Inflammatory macrophage treated with lipopolysaccharide for 1 hour (primary cell): ENCODE measurements at places on chromosomes 5 and 9.

GRCh38 chr9:126591083-126591482 is 22.6 kb upstream of the LMX1B start:
- DNase-seq, result no peak

DNA sequence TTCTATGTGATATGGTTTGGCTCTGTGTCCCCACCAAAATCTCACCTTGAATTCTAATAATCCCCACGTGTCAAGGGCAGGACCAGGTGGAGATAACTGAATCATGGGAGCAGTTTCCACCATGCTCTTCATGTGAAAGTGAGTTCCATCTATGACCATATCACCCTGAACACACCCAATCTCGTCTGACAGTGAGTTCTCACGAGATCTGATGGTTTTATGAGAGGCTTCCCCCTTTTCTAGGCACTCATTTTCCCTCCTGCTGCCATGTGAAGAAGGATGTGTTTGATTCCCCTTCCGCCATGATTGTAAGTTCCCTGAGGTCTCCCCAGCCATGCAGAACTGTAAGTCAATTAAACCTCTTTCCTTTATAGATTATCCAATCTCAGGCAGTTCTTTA is 64.2 kb downstream of the RICTOR start:
- no peak for DNase-seq

DNA sequence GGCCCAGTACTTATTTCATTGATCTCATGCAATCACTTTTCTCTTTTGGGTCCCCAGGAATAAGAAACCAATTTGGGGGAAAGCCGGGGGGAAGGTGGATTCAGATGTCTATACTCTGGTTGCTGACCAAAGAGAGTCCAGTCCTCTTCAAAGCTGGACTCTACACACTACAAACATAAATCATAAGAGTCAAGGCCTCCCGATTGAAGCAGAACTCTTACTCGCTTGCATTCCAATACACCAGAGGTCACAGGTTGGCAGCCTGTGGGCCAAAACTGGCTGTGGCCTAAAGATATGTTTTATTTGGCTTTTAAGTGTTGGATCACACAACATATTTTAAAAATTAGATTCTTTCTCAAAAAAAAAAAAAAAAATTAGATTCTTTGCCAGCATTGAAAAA is 311.4 kb upstream of the MSX2 start:
- no peak for DNase-seq

GRCh38 chr5:936149-937144 is 43.8 kb downstream of the TRIP13 start:
- no peak for DNase-seq

- DNase-seq, result no peak
Observed at GRCh38 chr5:169707686-169708085, 70.6 kb downstream of the DOCK2 start.

- no peak for DNase-seq
Observed at GRCh38 chr5:103472265-103472664, 90.3 kb downstream of the NUDT12 start.

DNA sequence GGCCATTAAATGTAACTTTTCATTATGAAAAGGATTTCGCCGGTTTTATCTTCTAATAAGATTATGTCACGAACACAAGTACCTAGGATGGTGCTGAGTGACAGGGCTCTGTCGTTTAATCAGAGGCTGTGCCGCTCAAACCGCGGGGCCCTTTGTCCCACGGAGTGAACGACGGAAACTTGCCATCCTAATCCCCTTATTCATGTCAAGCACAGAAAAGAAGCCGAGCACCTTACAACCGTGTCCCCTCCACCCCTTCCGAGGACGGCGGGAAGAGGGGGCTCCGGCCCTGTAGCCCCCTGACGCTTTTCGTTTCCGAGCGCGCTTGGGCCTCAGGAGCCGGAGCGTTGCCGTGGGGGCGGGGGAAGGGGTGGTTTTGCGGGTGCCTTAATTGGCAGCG is 11.2 kb downstream of the LMX1B start:
- DNase-seq, result no peak

DNA sequence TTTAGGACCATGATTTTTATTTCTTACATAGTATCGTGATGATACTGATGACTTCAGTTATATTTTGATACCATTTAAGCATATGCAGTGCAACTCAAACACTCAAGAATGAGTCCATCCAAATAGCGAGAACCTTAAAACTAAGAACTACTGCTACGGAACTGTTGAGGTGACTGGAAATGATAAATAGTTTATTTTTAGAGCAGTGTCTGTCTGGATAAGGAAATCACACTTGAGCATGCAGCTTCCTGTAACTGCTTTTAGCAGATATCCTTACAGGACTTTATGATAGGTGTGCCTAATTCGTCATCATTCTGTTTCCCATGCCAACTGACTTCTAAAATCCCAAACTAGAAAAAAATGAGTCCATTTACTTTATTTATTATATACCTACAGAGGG is 85.5 kb downstream of the ADGRV1 start:
- DNase-seq, result no peak

DNA sequence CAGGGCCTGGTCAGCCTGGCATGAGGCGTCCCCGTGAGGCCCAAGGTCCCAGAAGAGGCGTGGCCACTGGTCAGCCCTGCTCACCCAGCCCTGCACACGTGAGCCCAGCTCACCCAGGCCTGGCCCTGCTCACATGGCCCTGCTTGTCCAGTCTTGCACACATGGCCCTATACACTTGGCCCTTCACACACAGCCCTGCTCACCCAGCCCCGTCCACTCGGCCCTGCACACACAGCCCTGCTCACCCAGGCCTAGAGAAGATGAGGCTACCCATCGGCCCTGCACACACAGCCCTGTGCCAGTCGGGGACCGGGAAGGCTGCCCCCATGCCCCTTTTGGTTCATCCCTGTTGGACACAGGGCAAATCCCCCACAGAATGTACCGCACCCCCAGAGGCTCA is 28.4 kb downstream of the ZDHHC11B start:
- DNase-seq, result no peak

DNA sequence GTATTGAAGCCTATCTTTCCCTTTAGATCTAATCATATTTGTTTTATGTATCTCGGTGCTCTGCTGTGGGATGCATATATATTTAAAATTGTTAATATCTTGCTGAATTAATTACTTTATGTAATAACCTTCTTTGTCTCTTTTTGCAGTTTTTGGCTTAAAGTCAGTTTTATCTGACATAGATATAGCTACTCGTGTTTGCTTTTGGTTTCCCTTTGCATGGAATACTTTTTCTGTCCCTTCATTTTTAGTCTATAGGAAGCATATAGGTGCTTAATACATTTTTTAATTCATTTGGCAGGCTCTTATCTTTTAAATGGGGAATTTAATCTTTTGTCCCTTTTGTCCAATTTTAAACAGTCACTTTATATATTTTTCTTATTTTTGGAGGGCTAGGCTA is 360.6 kb upstream of the PRR16 start:
- DNase-seq, result no peak

GRCh38 chr5:1510631-1511030 is 13.1 kb downstream of the LPCAT1 start:
- no peak for DNase-seq

DNA sequence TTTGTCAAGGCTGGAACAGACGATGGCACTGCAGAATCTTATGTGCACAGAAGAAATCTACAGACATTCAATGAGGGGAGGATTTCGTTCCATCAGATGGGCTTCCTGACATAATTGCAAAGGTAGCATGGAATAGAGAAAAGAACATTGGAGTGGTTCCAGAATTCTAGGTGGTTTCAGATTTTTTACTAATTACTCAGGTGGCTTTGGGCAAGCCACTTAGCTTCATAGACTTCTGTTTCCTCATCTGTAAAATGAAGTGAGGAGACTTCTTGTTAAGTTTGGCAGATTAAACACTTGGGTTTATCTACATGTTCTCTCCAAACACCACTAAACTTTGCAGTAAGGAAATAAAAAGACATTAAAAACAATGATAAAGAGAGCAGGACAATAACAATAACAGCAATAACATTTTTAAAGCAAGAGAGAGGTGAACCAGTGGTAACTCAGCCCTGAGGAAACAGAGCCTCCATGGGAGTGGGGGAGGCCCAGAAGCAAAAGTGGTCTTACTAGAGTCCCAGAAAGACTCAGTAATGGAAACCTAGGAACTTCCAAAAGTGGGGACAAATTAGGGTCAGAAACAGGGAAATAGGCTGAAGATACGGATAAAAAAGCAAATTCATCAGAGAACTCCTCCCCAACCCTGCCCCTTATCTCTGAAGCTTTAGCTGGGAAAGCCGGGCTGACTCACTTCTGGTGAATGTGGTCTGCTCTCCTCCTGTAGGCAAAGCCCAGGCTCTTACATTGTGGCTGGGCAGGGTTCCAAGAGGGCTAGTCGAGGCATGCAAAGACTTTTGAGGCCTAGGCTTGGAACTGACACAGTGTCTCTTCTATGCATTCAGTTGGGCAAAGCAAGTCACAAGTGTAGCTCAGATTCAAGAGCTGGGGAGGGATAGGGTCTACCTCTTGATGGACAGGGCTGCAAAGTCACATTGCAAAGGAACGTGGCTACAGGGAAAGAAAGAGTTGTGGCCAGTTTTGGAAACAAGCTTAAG is 11.8 kb upstream of the ACTBL2 start:
- no peak for DNase-seq

DNA sequence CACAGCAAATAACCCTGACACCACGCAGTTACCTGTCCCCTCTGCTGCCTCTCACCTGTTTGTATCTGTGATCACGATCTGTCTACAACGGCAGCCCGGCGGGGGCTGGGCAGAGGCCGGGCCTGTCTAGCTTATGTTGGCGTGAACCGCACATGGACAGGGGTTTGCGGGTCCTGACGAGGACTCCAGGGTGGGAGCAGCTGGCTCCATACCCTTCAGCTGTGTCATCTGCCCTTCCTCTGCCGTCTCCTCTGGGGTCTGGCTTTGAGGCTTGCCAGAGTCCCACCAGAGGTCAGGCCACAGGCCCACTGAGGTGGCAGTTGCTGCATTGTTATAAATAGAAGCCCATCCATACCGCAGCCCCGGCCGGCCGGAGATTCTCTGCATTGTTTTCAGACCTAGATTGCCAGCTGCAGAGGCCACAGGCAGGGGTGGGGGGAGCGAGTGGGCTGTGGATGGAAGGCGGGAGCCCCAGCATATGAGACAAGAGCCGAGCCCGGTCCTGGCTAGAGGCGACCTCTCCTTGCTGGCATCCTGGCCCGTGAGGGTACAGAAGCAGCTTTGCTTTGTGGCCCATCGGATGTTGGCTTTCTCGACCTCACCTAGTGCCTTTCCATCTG is 37.8 kb downstream of the FAM78A start:
- no peak for DNase-seq

GRCh38 chr9:110580850-110581249 is 1.3 kb upstream of the SVEP1 start:
- no peak for DNase-seq

DNA sequence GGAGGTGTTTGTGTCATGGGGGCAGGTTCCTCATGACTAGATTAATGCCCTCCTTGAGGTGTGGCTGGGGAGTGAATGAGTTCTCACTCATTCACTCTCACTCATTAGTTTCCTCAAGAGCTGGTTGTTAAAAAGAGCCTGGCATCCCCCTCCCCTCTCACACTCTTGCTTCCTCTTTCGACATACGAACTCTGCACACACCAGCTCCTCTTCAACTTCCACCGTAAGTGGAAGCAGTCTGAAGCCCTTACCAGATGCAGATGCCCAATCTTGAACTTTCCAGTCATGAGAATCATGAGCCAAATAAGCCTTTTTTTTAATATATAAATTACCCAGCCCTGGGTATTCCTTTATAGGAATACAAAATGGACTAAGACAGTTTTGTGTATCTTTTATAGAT is 82.5 kb downstream of the SPRY4 start:
- no peak for DNase-seq

DNA sequence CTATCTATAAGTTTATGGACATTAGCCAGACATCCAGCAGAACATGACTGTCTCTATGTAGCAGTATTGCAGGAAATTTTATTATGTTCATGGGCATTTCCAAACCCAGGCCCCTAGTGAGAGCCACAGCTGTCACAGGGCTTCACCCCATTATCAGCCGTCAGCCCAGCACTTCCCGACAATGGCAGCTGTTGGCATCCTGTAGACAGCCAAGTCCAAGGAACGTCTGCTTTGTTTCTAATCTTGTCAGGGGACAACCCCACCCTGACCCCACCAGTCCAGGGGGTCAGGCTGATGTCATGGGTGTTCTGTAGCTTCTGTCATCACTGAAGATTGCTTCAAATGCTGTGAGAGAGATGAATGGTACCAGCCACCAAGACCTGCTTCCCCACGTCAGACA is 565.3 kb upstream of the BRINP1 start:
- DNase-seq, result no peak

DNA sequence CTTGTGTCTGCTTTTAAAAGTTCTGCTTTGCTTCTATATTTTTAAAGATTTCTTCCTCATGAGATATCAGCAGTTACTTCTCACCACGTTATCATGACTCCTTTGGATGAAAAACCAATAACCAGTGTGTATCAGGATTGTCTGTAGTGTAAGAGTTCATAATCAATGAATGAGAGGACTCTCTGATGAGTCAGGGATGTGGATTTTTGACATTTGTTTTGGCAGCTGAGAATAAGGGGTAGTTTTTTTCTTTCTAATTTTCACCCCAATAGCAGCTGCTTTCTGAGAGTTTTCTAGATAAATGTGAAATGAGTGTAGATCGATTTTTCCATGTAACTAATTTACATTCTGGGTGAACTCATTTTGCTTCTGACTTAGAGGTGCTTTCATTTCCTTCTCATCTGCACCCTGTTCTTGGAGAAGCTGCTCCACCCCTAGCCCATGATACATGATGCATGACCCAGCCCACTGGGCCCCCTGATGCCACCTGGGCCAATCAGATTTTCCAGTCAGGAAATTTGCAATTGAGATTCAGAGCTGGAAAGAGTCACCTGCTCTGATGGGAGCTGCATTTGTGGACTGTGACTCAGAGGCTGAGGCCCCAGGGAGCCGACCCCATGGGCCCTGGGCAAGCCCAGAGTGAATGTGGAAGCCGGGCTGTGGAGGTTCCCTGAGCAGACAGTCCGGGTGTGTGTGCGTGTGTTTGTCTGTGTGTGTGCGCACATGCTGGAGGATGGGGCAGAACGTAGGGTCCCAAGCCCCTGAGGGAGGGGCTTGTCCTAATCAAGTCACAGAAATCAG is 159.3 kb downstream of the RGS3 start:
- peak; percentile 34 for DNase-seq

DNA sequence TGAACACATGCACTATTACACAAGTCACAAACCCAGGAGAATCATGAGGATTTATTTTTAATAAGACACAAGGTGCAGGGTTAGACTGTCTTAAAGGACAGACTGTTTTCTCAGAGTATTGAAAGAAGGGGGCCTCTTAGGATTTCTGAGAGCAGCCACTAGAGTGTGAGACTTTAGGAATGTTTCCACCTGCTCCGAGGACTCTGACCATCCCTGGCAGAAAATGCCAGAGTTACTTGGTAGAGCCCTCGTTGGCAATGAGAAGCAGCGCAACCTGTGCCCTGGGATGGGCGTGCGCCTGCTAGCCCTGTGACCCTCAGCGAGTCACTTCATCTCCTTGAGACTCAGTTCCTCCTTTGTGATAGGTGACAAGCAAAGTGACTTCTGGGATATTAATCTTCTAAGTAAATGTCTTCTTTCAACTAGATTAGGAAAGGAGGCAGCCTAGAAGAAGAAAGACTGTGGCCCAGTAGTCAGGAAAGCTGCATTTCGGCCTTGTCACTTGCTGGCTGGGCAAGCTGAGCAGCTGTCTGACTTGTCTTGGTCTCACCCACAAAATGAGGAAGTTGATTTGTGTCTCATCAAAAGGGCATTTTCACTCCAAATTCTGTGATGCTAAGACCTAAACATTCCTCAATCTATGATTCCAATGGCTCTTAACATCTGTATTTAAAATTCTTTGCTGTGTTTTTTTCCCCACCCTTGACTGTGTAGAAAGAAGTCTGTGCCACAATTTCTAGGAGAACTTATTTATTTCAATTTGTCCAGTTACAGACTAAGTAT is 60.5 kb downstream of the PTCD2 start:
- peak; percentile 64 for DNase-seq

- DNase-seq, result no peak
Observed at GRCh38 chr5:7742241-7742656, 108.7 kb downstream of the CFAP90 start.
